ENCODE measurements at places on chromosomes 12 and 14.

DNA sequence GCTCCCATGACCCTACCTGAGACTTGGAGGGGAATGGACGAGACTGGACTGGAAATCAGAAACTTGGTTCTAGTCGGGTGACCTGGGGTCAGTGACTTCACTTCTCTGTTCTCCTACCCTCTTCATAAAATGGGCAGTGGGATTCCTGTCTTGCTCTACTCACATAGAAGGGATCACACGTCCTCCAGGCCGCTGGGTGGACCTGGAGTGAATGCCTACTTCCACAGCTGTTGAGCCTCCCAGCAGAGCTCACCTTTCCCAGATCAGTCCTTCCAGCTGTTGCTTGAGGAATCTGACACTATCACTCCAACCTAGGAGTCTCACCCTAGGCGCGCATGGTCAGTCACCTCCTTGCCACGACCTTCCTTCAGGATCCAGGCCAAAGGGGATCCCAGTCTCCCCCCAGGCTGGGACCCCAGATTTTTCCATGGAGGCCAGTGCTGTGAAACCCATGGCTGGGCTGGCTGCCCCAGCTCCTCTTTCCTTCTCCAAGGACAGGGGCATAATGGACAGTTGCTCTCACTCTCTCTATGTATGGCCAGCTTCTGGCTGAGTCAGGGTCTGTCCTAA is 637 bp downstream of the ACVRL1 start:
- no peak for DNase-seq

- DNase-seq = no peak
These were observed 343.5 kb downstream of the PCNX1 start for GRCh38 chr14:71250791-71251190.

GRCh38 chr12:71186571-71187288 is 28.9 kb upstream of the TSPAN8 start:
- no peak for DNase-seq

DNA sequence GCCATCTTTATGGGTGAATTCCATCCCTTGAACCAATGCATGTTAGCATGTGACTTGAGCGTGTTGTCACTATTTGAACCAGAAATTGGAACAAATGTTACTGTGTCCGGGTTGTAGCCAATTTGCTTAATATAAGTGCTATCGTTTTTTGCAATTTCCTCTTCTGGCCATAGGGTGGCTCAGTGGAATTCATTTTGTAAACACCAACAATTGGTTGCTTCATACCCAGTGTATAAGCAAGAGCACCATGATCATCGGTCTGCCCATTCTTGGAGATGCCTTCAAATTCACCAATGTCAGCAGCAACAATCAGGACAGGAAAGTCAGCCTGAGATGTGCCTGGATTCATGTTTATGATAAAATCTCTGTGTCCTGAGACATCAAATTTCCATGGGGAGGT is 5.0 kb upstream of the NEDD1 start:
- no peak for DNase-seq

DNA sequence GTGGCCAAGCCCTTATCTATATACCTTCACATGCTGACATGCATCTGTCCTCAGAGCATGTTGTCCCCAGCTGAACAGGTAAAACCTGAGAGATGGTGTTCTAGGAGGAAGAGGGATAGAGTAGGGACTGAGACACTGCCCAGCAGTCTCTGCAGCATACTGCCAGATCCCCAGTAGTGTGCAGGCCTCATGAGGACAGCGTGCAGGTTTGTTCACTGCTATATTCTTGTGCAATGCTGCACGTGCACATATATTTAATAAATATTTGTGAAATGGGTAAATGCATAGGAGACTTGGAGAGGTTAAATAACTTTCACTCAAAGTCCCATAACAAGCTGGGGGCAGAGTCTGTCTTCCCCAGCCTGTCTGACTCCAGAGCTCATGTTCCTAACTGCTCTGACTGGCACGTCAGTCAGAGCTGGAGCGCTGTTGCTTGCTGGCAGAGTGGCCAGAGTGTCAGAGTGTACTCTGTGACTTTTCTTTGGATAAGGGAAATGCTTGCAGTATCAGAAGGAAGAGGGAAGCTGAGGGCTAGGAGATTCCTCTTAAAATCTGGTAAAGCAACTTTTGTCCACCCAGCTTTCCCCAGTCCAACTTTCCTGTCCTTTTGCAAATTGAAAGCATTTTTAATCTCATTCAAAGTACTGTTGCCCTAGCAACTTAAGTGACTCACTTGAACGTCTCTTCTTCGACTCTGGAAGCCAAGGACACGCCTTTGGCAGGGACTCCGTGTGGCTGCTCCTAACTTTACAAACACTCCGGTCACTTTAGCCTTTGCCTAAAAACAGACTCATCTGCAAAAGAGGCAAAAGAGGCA is 14.9 kb upstream of the POLR3B start:
- DNase-seq = no peak

GRCh38 chr14:19775587-19775986 is 2.3 kb downstream of the OR4M1 start:
- DNase-seq = no peak

DNA sequence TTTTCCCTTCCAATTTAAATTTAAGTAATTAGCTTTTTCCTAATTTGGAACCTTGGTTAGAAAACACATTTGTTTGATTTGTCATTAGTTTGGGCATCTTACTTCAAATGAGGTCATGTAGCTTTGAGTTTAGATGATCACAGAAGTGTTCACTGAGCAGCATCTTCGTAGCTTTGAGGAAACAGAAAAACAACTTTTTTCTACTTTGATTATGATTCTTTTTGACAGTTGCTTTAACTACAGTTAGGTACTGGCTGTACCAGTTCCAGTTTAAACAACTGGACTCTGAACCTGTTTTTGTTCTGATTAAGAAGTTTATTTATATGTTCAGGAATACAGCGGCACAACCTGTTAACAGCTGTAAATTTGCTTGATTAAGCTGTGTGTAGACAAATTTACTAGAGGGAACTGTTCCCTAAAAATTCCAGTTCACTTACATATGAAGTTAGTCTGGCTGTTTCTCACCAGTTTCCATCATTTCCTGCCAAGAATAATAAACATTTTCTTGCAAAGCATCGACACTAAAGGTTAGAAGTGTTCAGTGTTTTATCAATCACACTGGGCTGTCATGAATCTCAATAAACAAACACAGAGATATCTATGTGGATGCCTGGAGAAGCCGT is 191.9 kb downstream of the RAD51B start:
- DNase-seq = no peak

Measured in activated T-cell treated with anti-CD3 and anti-CD28 coated beads, Interleukin-2, amount 50 U/mL, for 1 hour (primary cell).